ENCODE measurements at places on chromosomes 3 and 15.
A peak's percentile ranks its signal among the peaks of the same experiment; 100 is the strongest.

DNA sequence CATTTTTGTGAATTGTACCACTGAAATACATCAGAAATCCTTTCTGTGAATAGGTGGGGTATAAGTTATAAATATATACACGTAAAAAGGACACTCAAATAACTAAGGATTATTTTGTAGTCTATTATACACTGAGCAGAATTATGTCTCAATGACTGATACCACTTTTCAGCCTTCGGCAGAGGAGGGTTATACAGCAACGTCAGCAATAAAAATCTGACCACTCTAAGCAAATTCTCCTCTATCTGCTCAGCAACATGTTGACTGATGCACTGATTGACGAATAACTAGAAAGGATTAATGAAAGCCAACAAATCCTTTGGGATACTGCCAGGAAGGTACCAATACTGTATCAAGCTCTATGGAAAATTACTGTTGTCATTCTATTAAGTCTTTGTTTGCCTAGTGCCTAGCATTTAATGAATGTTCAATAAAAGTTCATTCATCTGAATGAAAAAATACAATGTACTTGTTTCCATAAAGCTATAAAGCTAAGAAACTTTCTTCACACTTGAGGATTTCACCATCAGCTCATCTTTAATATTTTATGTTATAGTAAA lies 5.2 kb downstream of the ARPP19 start:
- no peak for DNase-seq

DNA sequence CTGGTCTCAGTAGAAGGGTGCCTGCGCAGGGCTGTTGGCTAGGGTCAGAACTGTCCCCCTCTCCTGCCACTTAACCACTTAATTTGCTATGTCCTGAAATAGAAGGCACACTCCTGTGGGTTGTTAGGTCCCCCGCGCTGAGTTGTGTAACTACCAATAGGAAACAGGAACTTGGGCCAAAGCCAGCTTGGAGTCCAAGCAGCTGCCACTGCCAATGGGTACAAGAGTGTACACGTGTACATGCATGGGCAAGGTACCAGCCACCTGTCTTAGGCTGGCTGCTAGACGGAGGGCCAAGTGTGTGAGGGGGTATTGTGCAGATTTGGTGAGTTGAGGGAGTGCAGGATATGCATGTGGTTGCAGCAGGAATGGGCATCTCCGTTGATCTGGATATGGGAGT lies 29.7 kb upstream of the POLG start:
- DNase-seq = peak; percentile 51

DNA sequence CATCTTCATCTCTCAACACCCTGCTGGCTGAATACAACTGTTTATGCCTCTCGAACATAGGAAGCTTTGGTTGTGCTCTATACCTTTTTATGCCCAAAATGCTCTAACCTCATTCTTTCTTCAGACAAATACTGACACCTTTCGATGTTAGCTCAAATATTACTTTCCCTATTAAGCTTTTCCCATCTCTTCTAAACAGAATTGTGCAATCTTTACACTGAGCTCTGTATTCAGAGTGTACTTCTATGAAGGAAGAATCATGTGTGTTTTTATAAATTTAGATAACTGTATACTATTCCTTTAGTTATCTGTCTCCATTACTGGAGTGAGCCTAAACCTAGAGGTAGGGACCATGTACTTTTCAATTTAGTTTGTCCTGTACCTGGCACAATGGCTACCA lies 1.6 kb downstream of the EFHB start:
- no peak for DNase-seq

- no peak for DNase-seq
Measured at GRCh38 chr3:155154255-155154654, 74.1 kb downstream of the MME start.

- no peak for DNase-seq
Measured at GRCh38 chr3:128735287-128735686, 9.3 kb downstream of the RAB7A start.

- no peak for DNase-seq
Measured at GRCh38 chr3:49352281-49352680, 5.9 kb downstream of the GPX1 start.
